Stimulated activated CD4-positive, alpha-beta T cell treated with anti-CD3 and anti-CD28 coated beads, Interleukin-2, amount 100 ng/mL, for 4 hours (primary cell): ENCODE measurements at places on chromosomes 1 and 21.

DNA sequence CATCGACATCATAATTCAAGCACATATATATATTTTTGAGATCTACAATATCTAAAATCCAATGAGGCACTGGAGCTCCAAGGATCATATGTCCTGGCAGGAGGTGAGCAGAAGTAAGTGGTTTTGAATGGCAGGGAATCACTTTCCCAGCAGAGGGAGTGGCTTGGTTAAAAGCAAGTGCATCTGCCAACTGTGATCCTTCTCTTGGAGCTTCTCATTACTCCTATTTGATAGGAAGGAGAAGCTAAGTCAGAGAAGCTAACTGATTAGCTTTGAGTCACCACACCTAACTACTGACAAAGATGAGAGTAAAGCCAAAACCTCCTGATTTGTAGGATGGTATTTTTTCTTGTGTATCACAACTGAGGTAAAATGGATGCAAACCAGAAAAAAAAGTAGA, 55.0 kb downstream of the ALG14 start:
- no peak for DNase-seq

GRCh38 chr1:43345120-43345519, 7.5 kb downstream of the MPL start:
- no peak for DNase-seq

- no peak for DNase-seq
Measured at GRCh38 chr1:204744107-204744779, 58.7 kb upstream of the LRRN2 start.

- no peak for DNase-seq
Measured at GRCh38 chr1:1889847-1890505, 911 bp downstream of the GNB1 start.

GRCh38 chr1:200699871-200700270, 30.2 kb upstream of the DDX59 start:
- no peak for DNase-seq

DNA sequence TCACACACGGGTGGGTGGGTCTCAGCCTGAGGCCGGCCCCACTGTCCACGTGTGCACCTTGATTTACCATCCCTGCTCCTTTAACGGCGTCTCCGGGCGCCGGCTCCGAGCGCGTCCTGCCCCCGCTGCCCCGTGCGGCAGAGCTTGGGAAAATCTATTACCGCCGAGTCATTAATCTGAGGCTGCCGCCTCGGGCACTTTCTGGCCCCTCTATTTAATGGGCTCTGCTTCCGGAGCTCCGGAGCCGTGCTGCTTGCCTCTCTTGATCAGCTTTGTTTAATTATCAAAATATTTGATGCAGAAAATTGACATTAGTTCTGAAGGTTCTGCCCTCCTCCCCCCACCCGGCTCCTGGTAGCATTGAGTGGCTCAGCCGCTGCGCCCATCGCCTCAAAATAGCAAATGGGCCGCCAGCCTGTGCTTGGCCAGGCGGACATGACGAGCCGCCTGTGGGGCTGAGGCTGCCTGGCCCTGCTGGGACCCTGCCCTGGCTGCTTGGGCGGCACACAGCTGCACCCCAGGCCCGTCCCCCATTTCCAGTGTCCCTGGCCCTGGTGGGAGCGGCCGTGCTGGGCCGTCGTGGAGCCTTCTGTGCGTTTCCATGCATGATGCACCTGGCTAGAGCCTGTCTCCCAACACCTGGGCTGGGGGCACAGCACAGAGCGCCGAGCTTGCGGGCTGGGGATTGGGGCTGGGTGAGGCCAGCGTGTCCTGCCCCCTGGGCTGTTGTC, 81.6 kb upstream of the TTC34 start:
- no peak for DNase-seq

DNA sequence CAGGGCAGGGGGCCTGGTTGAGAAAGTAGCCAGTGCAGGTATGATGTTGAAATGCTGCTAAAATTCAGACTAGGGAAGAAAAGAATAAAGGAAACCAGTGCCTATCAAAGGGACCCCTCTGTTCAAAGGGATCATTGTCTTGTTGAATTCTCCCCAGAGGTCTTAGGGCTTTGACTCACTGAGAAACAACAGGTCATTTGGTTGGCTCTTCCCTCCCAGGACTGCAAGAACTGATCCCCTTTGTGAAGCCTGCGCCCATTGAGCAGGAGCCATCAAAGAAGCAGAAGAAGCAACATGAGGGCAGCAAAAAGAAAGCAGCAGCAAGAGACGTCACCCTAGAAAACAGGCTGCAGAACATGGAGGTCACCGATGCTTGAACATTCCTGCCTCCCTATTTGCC, 11.8 kb upstream of the CELSR2 start:
- DNase-seq: no peak

DNA sequence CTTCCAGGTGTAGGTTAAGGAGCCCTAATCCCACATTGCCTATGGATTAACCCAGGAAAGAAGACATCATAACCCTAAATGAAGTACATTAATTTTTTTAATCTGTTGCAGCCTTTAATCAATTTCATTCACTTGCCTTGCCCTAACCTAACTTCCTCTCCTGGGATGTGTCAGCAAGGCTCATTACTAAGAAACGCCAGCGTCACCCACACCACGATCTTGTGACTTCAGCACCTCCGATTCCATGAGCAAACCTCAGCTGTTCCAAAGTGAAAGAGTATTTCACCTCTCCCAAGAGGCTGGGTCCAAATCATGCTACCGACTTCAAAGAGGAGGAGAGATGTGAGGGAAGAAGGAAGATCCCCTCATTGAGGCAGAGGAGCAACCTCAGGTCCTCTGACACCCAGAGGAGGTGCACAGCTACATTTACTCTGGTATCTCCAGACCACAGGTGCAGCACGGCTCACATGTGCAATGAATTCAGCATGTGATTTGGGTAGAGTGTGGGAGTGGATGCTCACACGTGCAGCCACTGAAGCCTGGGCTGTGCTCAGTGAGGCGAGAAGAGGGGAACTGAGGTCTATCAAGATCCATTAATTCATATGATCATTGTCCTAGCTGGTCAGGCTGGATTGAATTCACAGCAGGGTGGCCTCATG, 134.1 kb downstream of the SLC30A10 start:
- no peak for DNase-seq

- no peak for DNase-seq
Measured at GRCh38 chr1:218501161-218501560, 156.0 kb downstream of the TGFB2 start.

- no peak for DNase-seq
Measured at GRCh38 chr1:88058205-88058604, 625.9 kb upstream of the PKN2 start.

DNA sequence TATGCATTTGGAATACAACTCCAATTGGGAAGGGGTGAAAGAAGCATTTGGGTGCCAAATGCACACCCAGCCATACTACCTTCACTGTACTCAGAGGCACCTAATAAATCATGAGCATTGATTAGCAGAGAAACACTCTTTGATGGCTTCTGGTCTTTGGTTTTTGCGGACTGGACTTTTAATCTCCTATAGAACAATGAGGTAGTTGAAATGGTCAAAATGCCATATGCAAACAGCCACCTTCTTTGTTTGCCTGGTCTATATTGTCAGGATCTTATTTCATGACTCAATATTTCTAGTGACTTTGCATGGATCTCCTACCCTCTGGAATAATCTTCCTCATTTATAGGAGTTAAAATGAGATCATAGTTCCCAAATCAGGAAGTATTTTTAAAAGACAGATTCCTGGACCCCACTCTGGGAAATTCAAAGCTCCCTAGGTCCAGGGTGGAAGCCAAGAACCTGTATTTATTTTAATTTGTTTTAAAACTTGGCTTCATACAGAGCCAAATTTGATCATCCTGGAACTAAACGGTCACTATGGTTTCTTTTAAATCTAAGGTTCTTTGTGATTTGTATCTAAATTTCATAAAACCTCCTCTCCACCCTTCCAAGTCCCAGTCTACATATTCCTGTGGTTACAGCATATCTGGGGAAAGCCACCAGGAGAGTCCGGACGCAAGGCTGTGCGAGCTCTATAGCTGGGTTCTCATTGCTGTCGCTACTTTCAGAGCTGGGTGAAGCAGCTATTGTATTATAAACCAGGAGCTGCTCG, 8.7 kb downstream of the FAM3B start:
- no peak for DNase-seq

DNA sequence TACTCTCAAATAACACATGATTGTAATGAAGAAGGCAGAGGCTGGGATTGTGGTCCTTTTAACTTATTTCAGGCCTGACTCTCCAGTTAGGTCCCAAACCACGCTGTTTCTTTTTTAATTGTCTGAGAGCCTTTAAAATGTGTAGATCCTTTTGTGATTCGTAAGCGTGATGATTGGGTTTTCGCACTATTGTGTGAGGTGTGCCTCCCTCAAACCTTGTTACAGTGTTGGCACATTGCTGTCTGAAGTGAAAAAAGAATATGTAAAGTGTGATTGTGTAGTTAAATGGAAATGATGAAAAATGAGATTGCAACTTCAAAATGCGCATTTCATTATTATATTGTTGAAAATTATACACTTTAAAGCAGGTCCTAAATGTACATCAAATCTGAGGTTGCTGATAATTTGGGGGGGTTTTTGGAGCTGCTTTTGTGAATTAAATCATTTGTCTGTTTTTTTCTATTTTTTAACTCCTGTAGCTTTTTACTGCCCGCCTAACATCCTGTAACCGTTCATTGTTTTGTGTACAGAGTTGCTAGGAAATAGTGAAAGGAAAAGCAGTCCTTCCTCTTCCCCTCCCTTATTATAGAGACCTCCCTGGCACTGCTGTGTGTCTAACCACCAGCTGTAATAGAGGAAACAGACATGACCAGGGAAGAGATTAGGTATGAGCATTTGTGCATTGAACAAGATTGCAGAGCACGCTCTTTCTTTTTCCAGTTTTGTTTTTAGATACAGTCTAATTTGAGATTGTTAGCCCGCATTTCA, 43.3 kb downstream of the IARS2 start:
- DNase-seq: no peak
